Left ventricle myocardium inferior (tissue), 1 donor: ENCODE measurements at places on chromosomes 16 and 17. TPM values are rescaled to one million over a fixed set of nuclear protein-coding genes. Genes with fewer than 3 reads are reported as not detected.

Gene NTN3
- 0.14 TPM for total RNA-seq

- no peaks in the 10 kb centered on the region for H3K36me3 ChIP-seq
- DNase-seq: no peak
- peaks cover 18% of the 10 kb centered on the region for H3K4me1 ChIP-seq
- H3K27me3 ChIP-seq: peaks cover 9% of the 10 kb centered on the region
- peak overlapping the region; percentile 31 for H3K27ac ChIP-seq
These were observed 623 bp downstream of the TTLL6 start for GRCh38 chr17:48816438-48816773.

GRCh38 chr16:64982581-64982980 is 139.3 kb downstream of the CDH11 start:
- H3K27me3 ChIP-seq: no peaks in the 10 kb centered on the region
- H3K27ac ChIP-seq: no peak overlapping the region
- no peak for DNase-seq
- H3K4me3 ChIP-seq: no peak overlapping the region
- H3K4me1 ChIP-seq: peaks cover 11% of the 10 kb centered on the region
- H3K36me3 ChIP-seq: no peaks in the 10 kb centered on the region

- DNase-seq: peak; percentile 51
- H3K27me3 ChIP-seq: no peaks in the 10 kb centered on the region
- H3K27ac ChIP-seq: peak overlapping the region; percentile 76
- H3K4me3 ChIP-seq: no peak overlapping the region
These were observed 185.8 kb downstream of the HS3ST3A1 start for GRCh38 chr17:13415871-13416416.

Gene MEFV
- 0.49 TPM for total RNA-seq

- no peak overlapping the region for H3K27ac ChIP-seq
- no peak for DNase-seq
- no peaks in the 10 kb centered on the region for H3K36me3 ChIP-seq
- no peak overlapping the region for H3K4me3 ChIP-seq
- H3K4me1 ChIP-seq: no peaks in the 10 kb centered on the region
These were observed 15.0 kb upstream of the SRCIN1 start for GRCh38 chr17:38620551-38621277.

Gene TMEM88
- total RNA-seq: 26.4 TPM

DNA sequence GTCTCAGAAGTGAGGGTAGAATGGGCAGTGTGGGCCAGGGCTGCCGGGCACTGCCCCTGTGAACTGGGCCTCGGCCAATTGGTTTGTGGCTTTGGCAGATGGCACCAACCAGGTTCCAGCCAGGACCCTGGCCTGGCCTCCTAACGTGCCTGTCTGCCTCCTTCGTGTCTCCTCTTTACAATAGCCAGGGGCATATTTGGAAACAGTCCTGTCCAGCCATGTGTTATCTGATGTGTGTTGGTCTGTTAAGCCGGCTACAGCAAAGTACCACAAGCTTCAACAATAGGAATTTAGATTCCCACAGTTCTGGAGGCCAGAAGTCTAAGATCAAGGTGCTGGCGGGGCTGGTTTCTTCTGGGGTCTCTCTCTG is 14.6 kb downstream of the CRISPLD2 start:
- H3K27ac ChIP-seq: peak overlapping the region; percentile 88
- H3K36me3 ChIP-seq: peaks cover 13% of the 10 kb centered on the region
- no peak overlapping the region for H3K4me3 ChIP-seq
- H3K4me1 ChIP-seq: peaks cover 79% of the 10 kb centered on the region
- H3K27me3 ChIP-seq: peaks cover 22% of the 10 kb centered on the region
- no peak for DNase-seq

- H3K27me3 ChIP-seq: no peaks in the 10 kb centered on the region
- H3K27ac ChIP-seq: peak overlapping the region; percentile 100
- no peak for DNase-seq
- H3K36me3 ChIP-seq: no peaks in the 10 kb centered on the region
These were observed 1.3 kb upstream of the CUEDC1 start for GRCh38 chr17:57956291-57957119.

DNA sequence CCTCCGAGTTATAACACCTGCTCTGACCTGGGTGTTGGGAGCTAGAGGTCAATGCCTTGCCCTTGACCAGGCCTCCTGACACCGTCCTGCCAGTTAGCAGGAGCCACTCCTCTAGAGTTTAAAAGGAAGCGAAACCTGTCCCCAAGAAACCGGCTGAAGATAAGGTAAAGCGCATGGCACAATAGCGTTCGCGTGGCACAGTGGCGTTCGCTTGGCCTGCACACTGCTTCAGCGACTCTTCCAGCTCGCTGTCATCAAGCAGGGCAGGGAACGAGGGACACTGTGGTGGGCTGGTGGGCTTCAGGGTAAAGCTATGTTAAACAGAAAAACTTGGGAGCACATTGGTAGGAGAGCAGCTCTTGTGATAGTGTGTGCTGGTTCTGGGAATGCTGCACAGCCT is 28.2 kb upstream of the ETV4 start:
- no peak overlapping the region for H3K27ac ChIP-seq
- no peak for DNase-seq
- H3K27me3 ChIP-seq: no peaks in the 10 kb centered on the region
- peaks cover 29% of the 10 kb centered on the region for H3K4me1 ChIP-seq
- H3K36me3 ChIP-seq: no peaks in the 10 kb centered on the region

Gene AXIN2
- total RNA-seq: 21.0 TPM

Gene GRAP
- total RNA-seq: 1.7 TPM

- H3K36me3 ChIP-seq: no peaks in the 10 kb centered on the region
- peaks cover 84% of the 10 kb centered on the region for H3K27me3 ChIP-seq
- H3K4me1 ChIP-seq: no peaks in the 10 kb centered on the region
These were observed 499.8 kb upstream of the CDH11 start for GRCh38 chr16:65621640-65622039.

DNA sequence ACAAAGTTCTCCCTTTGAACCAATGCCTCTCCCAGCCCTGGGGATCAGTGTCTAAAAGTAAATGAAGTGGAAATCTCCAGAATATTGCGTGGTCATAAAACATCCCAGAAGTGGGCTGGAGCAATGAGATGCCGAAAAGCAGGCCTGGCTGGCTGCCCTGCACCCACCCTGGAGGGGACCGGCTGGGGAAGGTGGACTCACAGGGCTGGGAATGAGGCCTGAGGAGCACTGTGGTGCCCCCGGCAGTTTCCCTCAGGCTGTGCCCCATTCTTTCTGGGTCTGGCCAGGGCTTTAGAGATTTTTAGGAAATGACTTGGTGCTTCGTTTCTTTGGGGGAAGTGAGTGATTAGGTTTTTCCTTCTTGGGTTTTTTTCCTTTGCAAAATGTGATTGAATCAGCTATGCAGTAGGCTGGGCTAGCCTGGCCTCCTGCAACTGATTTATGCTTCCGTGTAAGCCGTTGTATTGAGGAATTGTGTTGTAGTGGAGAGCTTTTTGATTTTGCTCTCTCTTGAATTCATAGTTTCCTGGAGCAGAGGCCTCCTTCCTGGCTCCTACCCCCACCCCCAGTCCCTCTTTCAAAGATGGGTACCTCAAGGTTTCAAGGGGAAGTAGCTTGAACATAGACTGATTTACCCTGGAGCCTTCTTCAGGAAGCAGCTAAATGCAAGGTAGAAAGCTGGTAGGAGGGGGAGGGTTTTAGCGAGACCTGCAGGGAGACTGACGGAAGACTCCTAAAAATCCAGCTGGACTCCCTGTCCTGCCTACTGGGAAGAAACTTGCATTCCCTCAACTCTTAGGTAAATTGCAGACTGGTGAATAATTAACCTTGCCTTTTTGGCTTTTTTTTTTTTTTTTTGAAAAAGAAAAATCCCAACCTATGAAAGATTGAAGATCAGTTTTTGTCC is 170.2 kb downstream of the RAB11FIP4 start:
- no peak for DNase-seq
- H3K4me3 ChIP-seq: peak overlapping the region; percentile 86
- H3K27me3 ChIP-seq: no peaks in the 10 kb centered on the region
- H3K27ac ChIP-seq: peak overlapping the region; percentile 97

Gene CRHR1
- not detected for total RNA-seq

DNA sequence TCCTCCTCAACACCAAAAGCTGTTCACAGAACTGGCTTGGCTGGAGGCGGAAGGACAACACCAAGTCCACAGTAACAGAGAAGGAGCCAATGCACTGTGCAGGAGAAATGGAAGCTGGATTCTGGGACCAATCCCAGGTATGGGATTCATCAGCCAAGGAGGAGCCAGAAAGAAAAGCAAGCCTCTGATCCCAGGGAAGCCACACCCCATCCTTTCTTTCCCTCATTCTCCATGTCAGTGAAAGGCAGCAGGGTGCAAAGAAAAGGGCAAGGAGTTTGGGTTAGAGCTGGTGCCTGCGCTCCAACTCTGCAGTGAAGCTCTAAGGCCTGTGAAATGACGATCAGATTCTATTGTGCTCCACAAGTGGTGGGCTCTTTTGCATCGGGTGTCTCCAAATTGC is 11.0 kb downstream of the DCAKD start:
- no peaks in the 10 kb centered on the region for H3K36me3 ChIP-seq
- no peak overlapping the region for H3K4me3 ChIP-seq
- H3K27ac ChIP-seq: no peak overlapping the region
- H3K27me3 ChIP-seq: no peaks in the 10 kb centered on the region
- peaks cover 62% of the 10 kb centered on the region for H3K4me1 ChIP-seq
- DNase-seq: no peak

Gene CTRB1
- total RNA-seq: not detected

Gene TSNAXIP1
- total RNA-seq: 0.49 TPM

- H3K4me3 ChIP-seq: peak overlapping the region; percentile 55
- peaks cover 22% of the 10 kb centered on the region for H3K4me1 ChIP-seq
- H3K27ac ChIP-seq: peak overlapping the region; percentile 84
- no peaks in the 10 kb centered on the region for H3K36me3 ChIP-seq
- no peak for DNase-seq
These were observed 31.7 kb upstream of the KCNJ2 start for GRCh38 chr17:70137451-70138230.

Gene KRTAP4-4
- not detected for total RNA-seq

Gene PIMREG
- total RNA-seq: 0.19 TPM

- H3K27ac ChIP-seq: no peak overlapping the region
- H3K27me3 ChIP-seq: peaks cover 9% of the 10 kb centered on the region
- H3K4me1 ChIP-seq: peaks cover 20% of the 10 kb centered on the region
- H3K4me3 ChIP-seq: no peak overlapping the region
- no peaks in the 10 kb centered on the region for H3K36me3 ChIP-seq
These were observed 3.1 kb upstream of the DNAH17 start for GRCh38 chr17:78580277-78580804.

- H3K27me3 ChIP-seq: no peaks in the 10 kb centered on the region
- H3K36me3 ChIP-seq: no peaks in the 10 kb centered on the region
- H3K27ac ChIP-seq: no peak overlapping the region
- no peak overlapping the region for H3K4me3 ChIP-seq
- peaks cover 15% of the 10 kb centered on the region for H3K4me1 ChIP-seq
These were observed 385.9 kb downstream of the WWOX start for GRCh38 chr16:78485188-78485916.

DNA sequence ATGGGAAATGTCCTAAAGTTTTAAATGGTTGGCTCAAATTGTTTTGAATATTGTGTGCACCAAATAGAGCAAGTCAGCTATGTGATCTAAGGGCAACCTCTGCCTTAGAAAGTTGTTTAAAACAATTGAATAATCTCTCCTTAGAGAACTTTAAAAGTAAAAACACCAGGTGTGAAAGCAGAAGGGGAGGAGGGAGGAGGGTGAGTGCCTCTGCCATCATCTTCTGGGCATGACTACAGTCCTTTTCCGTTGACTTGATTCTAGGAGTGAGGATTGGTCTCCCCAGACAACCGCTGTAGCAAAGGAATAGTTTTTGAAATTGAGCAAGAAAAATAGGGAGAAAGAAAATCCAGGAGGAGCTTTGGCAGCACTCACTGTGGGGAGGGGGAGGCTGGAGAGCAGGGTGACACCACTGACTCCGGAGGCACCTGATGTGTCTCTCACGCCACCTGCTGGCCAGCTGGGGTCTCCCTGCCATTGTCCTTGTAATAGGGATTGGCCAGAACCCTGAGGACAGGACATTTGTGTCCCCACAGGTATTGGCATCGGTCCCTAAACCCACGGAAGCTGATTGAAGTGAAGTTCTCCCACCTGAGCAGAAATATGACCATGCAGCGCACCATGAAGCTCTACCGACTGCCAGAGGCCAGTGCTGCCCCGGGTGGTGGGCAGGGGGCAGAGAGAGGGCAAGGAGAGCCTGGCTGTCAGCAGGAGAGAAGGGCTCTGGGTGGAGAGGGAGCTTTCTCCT is 33.3 kb downstream of the PLCD3 start:
- no peak overlapping the region for H3K4me3 ChIP-seq
- H3K27me3 ChIP-seq: no peaks in the 10 kb centered on the region
- peaks cover 67% of the 10 kb centered on the region for H3K4me1 ChIP-seq
- H3K36me3 ChIP-seq: peaks cover 94% of the 10 kb centered on the region

DNA sequence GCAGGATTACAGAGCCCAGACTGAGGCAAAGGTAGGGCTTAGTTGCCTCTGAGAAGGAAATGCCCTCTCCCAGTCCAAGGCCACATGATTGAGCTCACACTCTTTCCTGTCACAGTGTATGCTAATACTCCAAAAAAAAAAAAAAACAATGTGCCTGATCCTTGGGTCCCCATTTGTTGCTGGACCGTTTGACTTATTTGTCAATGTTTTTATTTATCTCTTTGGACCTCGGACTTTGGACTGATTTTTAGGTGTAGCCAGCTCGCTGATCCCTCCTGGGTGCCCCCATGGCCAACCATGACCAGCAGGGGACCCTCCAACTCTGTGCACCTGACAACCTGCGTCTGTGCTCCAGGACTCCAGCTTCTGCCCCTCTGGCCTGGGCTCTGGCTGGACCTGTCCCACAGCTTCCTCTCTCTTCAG is 622 bp upstream of the CCL16 start:
- H3K4me3 ChIP-seq: no peak overlapping the region
- H3K27me3 ChIP-seq: peaks cover 6% of the 10 kb centered on the region
- no peaks in the 10 kb centered on the region for H3K36me3 ChIP-seq
- no peak for DNase-seq
- no peak overlapping the region for H3K27ac ChIP-seq
- peaks cover 15% of the 10 kb centered on the region for H3K4me1 ChIP-seq
